ENCODE measurements at places on chromosomes 1 and 21.

DNA sequence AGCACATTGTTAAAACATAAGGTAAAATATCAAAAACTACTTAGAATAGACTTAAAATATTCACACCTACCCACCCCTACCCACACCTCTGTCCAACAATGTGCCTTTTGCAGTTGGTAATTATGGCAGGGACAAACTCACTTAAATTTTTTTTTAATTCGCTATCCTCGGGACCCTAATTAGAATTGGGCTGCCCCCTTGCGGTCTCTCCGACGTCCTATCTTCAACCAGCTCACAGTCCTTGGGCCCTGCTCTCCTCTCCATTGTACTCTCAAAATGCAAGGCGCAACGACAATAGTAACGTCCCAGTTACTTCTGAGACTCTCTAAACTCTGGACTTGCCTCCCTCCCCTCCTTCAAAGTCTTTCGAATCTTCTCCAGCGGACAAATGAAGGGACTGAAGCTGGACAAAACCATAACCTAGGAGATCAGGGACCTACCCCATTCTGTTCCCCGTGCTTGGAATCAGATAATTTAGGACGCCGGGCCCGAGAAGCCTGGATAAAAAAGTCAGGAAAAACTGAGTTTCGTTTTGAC, 1.1 kb upstream of the CIART start:
- peaks cover 70% of the 10 kb centered on the region for H3K36me3 ChIP-seq
- H3K27ac ChIP-seq = peak overlapping the region; percentile 33
- DNase-seq = peak; percentile 63

GRCh38 chr1:14282707-14283106, 315.8 kb upstream of the KAZN start:
- DNase-seq = no peak
- no peak overlapping the region for H3K27ac ChIP-seq
- H3K4me3 ChIP-seq = no peak overlapping the region

DNA sequence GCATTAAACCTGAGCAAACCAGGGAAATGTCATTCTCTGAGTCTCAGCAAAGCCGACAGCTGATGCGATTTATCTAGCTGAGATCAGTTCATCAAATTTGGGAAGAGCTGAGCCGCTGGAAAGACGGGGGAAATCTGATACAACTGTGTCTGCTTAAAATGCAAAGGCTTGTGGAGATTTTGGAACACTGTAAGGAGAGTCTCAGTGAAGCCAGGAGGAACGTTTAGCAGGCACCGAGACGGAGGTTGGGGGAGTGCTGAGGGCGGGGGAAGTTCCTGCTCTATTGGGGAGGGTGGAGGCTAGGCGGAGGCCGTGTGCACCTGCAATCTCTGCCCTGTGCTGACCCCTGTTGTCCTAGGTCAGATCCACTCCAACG, 143.2 kb upstream of the CSF3R start:
- DNase-seq = no peak
- H3K4me1 ChIP-seq = peaks cover 23% of the 10 kb centered on the region
- no peak overlapping the region for H3K4me3 ChIP-seq

GRCh38 chr1:237186675-237187074, 144.7 kb downstream of the RYR2 start:
- no peak overlapping the region for H3K4me3 ChIP-seq
- no peak overlapping the region for H3K27ac ChIP-seq
- H3K4me1 ChIP-seq = peaks cover 5% of the 10 kb centered on the region
- no peak for DNase-seq
- no peaks in the 10 kb centered on the region for H3K27me3 ChIP-seq

DNA sequence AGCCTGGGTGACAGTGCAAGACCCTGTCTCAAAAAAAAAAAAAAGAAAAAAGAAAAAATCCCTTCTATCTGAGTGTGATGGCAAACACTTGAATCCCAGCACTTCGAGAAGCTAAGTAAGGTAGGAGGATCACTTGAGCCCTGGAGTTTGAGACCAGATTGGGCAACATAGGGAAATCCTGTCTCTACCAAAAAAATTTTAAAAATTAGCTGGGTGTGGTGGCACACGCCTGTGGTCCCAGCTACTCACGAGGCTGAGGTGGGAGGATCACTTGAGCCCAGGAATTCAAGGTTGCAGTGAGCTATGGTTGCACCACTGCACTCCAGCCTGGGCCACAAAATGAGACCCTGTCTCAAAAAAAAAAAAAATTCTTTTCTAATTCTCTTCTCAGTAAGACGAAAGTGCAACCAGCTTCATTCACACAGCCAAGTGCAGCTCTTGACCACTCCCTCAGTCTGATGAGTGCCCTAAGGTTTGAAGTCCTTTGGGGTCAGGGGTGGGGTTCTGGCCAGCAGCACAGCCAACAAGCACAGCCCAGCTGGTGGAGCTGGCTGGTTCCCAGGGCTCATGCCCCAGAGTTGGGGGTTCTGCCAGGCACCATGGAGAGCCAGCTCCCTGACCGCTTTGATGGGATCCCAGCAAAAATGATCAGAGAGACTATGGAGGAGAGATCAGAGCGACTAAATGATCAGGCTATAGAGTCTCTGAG, 8.0 kb downstream of the SLC2A5 start:
- H3K4me3 ChIP-seq = no peak overlapping the region
- H3K4me1 ChIP-seq = peaks cover 43% of the 10 kb centered on the region
- no peak for DNase-seq
- no peaks in the 10 kb centered on the region for H3K36me3 ChIP-seq
- H3K27ac ChIP-seq = no peak overlapping the region
- H3K27me3 ChIP-seq = no peaks in the 10 kb centered on the region

DNA sequence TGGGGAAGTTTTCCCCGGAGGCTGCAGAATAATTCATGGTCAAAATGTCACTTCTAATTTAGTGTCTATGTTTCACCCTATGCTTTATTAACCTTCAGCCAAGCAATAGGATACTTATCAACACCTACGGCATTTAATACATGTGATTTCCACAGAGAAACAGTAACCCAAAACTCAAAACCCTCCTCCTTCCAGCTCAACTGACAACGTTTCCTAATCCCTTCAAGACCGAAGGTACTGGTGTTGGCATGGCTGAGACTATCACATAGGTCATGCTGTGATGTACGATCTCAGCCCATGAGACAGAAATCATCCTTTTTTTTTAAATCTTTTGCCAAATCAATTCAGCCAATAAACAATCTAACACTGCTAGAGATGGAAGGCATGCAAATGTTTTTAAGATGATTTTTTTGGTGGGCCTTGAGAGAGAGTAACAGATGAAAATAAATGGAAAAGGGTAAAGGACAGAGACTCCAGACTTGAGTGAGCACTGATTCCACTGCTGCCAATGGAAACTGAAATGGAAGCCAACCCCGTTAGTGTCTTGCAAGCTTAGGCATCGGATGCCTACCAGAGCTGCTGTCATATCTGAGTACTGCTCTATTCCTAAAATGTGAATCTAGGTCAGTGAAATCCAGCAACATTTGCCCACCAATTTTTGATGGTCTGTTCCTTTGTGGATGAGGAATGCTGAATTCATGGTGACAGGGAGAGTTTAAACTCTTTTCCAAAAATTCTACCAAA, 63.4 kb upstream of the BCL10 start:
- peak overlapping the region; percentile 2 for H3K27ac ChIP-seq
- H3K36me3 ChIP-seq = peaks cover 2% of the 10 kb centered on the region
- no peaks in the 10 kb centered on the region for H3K27me3 ChIP-seq
- no peaks in the 10 kb centered on the region for H3K4me1 ChIP-seq

GRCh38 chr1:59673573-59674450, 140.9 kb upstream of the HOOK1 start:
- peaks cover 5% of the 10 kb centered on the region for H3K27me3 ChIP-seq
- no peak overlapping the region for H3K4me3 ChIP-seq
- H3K36me3 ChIP-seq = peaks cover 8% of the 10 kb centered on the region
- peak overlapping the region; percentile 24 for H3K27ac ChIP-seq
- DNase-seq = no peak

DNA sequence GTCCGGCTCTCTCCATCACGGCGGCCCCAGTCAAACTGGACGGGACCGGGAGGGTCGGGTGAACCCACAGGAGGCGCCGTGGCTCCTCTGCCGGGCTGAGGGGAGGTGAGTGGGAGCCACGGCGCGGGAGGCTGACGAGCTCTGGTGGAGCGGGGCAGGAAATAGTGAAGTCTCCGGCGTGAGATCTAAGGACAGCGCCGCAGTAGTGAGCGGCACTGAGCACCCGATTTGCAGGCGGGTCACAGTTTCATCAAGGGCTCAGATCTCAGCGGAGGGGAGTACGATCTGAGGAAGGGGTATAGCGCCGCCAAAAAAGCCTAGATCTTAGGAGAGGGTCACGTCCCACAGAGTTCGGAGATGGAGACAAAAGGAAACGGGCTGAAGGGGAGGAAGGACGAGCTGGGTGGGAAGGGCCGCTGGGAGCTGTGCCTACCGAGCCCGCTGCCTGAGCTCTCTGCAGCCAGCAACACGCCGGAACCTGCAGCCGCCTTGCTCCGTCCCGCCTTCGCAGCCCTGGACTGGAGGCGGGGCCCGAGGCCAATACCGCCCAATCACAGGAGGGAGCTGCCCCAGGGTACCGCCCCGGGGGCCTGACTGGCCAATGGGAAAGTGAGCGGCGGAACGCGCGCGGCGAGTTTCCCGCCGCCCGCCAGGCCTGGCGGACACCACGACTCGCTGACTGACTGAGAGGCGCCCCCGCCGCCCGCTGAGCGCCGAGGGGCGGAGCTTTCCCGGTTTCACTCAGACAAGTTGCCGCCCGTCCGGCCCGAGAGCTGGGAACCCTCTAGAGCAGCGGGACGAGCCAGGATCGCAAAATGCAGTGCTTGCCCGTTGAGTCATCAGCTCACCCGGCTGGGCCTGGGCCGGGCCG, 1.9 kb downstream of the SFN start:
- no peaks in the 10 kb centered on the region for H3K36me3 ChIP-seq
- H3K27me3 ChIP-seq = peaks cover 3% of the 10 kb centered on the region
- peak overlapping the region; percentile 91 for H3K4me3 ChIP-seq
- DNase-seq = peak; percentile 96
- peak overlapping the region; percentile 55 for H3K27ac ChIP-seq
- H3K4me1 ChIP-seq = peaks cover 47% of the 10 kb centered on the region

DNA sequence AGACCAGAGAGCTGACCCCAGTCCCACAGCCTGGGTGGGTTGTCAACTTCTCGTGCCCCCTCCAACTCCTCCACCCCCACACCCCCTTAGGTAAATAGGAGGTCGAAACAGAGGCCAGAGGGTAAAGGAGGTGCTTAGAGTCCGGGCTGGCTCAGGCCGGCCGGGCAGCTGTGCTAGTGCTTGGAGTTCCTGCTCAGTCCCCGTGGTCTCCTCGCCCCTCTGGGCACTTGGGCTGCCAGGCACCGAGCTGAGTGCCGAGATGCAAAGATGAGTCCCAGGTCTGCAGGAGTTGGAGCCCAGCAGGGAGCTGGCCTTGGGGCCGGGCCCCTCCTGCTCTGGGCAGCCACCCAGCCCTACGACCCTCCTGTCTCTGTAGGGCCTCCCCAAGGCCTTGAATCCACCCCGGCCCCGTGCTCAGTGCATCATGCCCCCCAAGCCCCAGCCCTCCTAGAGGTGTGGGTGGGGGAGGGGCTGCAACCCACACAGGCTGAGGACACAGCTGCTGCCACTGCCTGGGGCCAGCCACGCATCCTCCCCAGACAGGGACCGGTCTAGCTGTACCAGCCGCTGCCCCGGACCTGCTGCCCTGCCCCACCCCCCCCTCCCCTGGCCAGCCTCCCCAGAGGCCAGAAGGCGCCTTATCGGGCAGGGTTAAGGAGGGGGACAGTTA, 1.9 kb downstream of the SMIM1 start:
- H3K27me3 ChIP-seq = peaks cover 6% of the 10 kb centered on the region
- no peak overlapping the region for H3K27ac ChIP-seq
- peaks cover 47% of the 10 kb centered on the region for H3K4me1 ChIP-seq
- H3K36me3 ChIP-seq = no peaks in the 10 kb centered on the region

DNA sequence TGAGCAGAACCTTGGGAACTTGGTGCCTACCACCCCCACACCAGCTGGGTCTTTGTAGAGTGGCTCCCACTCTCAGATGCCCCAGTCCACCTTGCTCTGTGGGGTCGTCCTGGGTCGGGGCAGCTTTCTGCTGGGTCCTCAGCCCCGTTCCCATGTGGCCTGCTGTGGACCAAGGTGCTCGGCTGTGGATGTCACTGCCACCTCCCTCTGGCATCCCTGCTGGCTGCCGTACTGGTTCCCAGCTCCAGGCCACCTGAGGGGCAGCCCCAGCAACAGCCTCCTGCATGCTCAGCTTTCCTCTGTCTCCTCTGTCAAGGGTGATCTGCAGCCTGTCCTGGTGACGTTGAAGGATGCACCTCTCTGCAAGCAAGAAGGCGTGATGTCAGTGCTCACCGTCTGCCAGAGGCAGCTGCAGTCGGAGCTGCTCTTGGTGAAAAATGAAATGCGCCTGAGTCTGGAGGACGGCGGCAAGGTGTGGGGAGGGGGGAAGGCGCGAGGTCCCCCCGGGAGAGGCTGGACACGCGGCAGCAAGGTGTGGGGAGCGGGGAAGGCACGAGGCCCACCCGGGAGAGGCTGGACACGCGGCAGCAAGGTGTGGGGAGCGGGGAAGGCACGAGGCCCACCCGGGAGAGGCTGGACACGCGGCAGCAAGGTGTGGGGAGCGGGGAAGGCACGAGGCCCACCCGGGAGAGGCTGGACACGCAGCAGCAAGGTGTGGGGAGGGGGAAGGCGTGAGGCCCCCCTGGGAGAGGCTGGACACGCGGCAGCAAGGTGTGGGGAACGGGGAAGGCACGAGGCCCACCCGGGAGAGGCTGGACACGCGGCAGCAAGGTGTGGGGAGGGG, 45.9 kb upstream of the DIP2A start:
- H3K27me3 ChIP-seq = no peaks in the 10 kb centered on the region
- peaks cover 35% of the 10 kb centered on the region for H3K36me3 ChIP-seq
- no peak overlapping the region for H3K4me3 ChIP-seq
- H3K4me1 ChIP-seq = peaks cover 23% of the 10 kb centered on the region
- no peak for DNase-seq

- peaks cover 32% of the 10 kb centered on the region for H3K27me3 ChIP-seq
- H3K4me1 ChIP-seq = peaks cover 37% of the 10 kb centered on the region
- H3K36me3 ChIP-seq = no peaks in the 10 kb centered on the region
- H3K27ac ChIP-seq = no peak overlapping the region
- no peak for DNase-seq
Observed at GRCh38 chr1:203476216-203476814, 709 bp downstream of the PRELP start.

DNA sequence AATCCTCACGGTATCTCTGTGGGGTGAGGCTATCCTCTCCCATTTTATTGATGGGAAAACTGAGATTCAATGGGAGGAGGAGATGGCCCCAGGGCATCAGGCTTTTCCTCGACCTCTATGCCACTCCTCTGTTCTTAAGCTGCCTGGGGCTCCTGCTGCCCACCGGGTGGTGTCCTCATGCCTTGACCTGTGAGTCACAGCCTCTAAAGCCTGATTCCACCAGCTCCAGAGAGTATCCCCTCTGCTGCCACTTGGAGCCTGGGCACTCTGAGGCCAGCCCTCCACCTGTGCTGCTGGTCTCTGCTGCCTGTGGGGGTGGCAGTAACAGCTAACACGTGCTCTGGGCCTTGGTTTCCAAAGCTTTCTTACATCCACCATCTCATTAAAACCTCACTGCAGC, 241.2 kb downstream of the TRABD2B start:
- no peak overlapping the region for H3K27ac ChIP-seq
- peaks cover 9% of the 10 kb centered on the region for H3K27me3 ChIP-seq
- H3K4me1 ChIP-seq = peaks cover 57% of the 10 kb centered on the region
- no peak overlapping the region for H3K4me3 ChIP-seq
- no peaks in the 10 kb centered on the region for H3K36me3 ChIP-seq

GRCh38 chr1:91502672-91503184, 2.1 kb downstream of the CDC7 start:
- peaks cover under 1% of the 10 kb centered on the region for H3K27me3 ChIP-seq
- no peak overlapping the region for H3K4me3 ChIP-seq
- peaks cover 4% of the 10 kb centered on the region for H3K36me3 ChIP-seq

GRCh38 chr1:6029351-6029750, 16.3 kb upstream of the KCNAB2 start:
- H3K27me3 ChIP-seq = peaks cover 65% of the 10 kb centered on the region
- no peaks in the 10 kb centered on the region for H3K36me3 ChIP-seq
- no peak overlapping the region for H3K4me3 ChIP-seq
- H3K27ac ChIP-seq = no peak overlapping the region

GRCh38 chr1:183244466-183244865, 58.4 kb downstream of the LAMC2 start:
- H3K36me3 ChIP-seq = peaks cover 46% of the 10 kb centered on the region
- no peak overlapping the region for H3K27ac ChIP-seq
- H3K4me1 ChIP-seq = peaks cover 71% of the 10 kb centered on the region
- peak; percentile 24 for DNase-seq
- no peak overlapping the region for H3K4me3 ChIP-seq
